Osteoblast (primary cell): ENCODE measurements at places on chromosomes 3 and 15.

- DNase-seq, result no peak
Measured at GRCh38 chr3:149630806-149631205, 27.0 kb downstream of the WWTR1 start.

GRCh38 chr3:159881828-159882309 is 106.8 kb upstream of the IL12A start:
- no peak for DNase-seq

DNA sequence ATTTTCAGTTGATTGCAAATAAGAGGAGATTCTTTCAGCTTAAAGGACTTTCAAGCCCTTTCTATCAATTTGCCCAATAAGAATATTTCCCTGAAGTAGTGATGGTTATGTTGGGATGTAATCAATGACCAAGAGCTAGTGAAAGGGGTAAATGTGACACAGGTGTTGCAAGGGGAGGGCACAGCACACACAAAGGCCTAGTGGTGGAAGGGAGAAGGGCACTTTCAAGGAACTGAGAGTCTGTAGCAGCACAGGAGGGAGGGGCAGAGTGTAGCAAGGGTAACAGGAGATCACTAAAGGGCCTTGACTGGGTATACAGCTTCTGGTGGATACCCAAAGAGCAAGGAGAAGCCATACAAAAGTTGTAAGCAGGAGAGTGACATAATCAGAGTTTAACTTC is 217.8 kb upstream of the ARHGEF26 start:
- DNase-seq, result no peak

DNA sequence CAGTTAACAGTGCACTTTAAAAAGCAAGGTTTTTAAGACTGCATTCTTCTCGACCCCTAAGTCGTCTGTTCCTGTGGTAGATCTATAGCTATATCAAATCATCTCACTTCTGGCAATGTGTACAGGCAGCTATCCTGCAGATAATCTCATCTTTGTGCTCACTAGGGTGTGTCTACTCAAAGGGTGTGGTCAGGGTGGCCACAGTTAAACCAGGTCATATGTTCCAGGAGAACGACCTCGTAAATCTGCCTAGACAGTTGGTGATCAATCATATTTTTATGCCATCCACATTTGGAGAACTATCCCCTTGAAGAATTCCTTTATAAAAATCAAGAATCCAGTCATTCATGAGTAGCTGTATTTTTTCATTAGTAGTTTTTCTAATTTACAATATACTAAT is 3.0 kb downstream of the VEPH1 start:
- no peak for DNase-seq

GRCh38 chr3:128379367-128380160 is 87.1 kb downstream of the DNAJB8 start:
- no peak for DNase-seq

GRCh38 chr15:70613271-70613670 is 150.1 kb downstream of the UACA start:
- DNase-seq, result no peak

- DNase-seq, result peak; percentile 13
Measured at GRCh38 chr3:13841141-13841540, 38.7 kb downstream of the WNT7A start.

GRCh38 chr3:55592572-55592971 is 105.5 kb upstream of the WNT5A start:
- no peak for DNase-seq

GRCh38 chr15:82944821-82945220 is 7.7 kb downstream of the HOMER2 start:
- peak; percentile 90 for DNase-seq

GRCh38 chr3:38558864-38559263 is 62.7 kb downstream of the EXOG start:
- no peak for DNase-seq

DNA sequence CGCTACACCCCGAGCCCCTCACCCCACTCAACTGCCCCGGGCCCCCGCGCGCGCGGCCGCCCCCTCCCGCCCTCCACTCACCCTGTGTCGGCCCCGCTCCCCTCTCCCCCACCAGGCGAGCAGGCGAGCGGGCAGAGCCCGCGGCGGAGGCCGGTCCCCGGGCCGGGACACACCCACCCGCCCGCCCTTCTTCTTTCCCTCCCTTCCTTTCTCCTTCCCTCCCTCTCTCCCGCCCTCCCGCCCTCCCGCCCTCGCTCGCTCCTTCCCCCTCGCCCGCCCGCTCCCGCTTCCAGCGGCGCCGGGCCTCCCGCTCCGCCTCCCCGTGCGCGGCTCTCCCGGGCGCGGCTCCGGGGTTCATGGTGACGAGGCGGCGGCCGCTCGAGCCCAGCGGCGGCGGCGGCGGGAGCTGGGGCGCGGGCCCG is at the start of gene CTDSPL:
TSS of gene CTDSPL (plus strand) at position 261 of the 422 bp plus-strand sequence. CDS start 320 bp downstream, outside the sequence.
- DNase-seq, result peak; percentile 95

DNA sequence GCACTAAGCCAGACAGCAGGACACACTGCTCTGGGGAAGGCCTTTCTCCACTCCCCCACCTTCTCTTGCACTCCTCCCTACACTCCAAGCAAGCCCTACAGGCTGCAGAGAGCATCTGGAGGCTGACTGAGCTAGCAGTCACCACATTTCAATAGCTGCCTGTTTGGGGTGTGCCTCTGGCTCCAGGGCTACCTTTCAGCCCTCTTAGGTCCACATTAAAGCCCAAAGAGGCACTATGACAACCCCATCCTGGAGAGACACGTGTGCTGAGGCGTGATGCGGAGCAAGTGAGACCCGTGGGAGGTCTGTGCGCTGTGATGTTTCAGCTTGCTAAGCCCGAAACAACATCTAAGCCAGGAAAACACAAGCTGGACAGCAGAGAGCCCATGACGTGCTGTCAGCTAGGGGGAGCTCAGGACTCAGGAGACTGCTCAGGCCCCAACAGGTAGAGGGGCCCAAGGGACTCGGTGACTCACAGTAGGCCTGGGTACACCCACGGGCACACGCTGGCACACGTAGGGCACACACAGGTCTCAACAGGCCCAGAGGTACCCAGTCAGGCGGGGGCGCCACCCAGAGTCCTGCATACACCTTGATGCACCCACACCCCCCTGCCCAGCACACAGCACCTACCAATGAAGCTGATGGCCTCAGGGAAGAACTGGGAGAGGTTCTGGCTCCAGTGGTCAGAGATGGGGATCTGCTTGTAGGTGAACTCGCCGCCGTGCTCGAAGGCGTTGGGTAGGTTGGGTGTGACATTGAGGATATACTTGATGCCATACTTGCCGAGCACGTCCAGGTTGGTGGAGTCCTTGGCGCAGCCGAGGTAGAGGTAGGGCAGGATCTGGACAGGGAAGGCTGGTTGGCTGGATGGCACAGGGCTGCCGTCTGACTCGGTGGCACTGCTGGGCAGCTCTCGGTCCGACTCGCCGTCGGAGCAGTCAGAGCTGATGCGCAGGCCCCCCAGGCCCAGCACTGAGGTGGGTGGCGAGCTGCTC is 2.8 kb downstream of the DUSP7 start:
- peak; percentile 93 for DNase-seq

DNA sequence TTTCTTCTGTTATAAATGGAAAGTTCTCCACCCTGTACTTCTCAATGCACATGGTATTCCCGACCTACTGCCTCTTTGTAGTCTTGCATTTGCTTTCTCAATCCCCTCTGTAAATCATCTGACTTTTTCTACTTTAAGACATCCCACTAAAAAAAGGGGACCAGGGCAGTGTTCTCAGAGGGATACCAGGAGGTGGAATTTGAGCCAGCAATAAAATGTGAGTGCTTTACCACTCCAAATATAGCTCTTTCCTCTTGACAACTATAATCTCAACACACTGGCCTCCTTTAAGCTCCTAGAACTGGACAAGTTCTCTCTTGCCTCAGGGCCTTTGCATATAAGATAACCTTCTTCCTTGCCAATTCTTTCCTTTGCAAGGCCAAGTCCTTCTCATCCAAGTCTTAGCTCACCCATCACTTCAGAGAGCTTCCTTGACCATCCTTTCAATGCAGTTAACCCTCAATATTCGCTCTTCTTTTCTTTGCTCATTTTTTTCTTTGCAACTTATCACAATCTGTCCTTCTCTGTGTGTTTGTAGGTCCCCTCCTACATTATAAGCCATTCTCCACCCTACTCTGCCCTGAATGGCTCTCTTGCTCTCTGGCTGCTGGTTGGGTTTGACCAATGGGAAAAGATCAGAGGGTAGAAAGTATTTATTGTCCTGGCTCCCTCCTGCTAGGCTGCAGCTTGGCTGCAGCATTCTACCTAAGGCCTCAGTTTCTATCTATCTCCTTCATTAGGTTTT is 93.4 kb downstream of the PRICKLE2 start:
- DNase-seq, result no peak

DNA sequence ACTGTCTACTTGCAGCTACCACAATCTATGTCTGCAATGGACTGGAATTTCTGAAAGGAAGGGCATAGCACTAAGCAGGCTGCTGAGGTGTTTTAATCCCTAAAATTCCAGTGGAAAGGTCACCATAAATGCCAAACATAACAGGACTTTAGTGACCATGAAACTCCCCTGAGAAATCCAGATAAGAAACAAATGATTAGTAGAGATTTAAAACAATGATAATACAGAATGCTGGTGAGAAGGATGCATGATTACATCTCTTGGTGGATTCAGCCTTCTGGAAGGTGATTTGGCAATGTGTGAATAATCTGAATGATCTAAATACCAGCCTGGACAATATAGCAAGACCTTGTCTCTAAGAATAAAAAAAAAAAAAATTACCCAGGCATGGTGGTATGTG is 475.0 kb upstream of the CBLB start:
- no peak for DNase-seq

- no peak for DNase-seq
Measured at GRCh38 chr3:117193390-117193789, 483.8 kb downstream of the TUSC7 start.

GRCh38 chr3:148021381-148021780 is 612.2 kb downstream of the ZIC1 start:
- no peak for DNase-seq

DNA sequence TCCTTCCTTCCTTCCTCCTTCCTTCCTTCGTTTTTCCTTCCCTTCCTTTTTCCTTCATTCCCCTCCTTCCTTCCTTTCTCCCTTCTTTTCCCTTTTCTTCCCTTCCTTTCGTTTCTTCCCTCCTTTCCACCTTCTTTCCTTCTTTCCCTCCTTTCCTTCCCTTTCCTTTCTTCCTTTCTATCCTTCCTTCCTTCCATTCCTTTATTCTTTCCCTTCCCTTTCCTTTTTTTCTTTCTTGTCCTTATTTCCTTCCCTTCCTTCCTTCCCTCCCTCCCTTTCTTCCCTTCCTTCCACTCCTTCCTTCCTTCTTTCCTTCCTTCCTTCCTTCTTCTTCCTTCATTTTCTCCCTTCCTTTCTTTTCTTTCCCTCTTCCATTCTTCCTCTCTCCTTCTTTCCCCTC is 394.6 kb downstream of the GABRB3 start:
- no peak for DNase-seq

GRCh38 chr3:145681181-145681580 is 479.8 kb downstream of the PLOD2 start:
- DNase-seq, result no peak

GRCh38 chr3:175456466-175456865 is 597.3 kb downstream of the NAALADL2 start:
- no peak for DNase-seq

- peak; percentile 13 for DNase-seq
Measured at GRCh38 chr3:15631426-15632211, 30.1 kb downstream of the BTD start.

DNA sequence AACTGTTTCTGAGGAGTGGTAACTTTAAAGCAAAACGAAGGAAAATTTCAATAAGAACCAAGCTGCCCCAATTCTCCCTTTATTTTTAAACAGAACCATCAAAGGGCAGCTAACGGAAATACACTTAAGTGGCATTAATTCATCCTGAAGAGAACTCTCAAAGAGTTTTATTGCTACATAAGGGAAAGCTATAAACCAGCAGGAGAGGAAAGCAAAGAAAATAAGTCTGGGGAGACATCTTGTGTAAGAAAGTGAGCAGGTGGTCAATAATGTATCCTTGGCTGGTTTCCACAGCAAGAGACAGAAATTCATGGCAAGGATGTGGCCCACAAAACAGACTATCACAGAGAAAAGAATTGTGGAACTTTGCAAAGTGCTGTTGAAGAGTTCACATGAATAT is 40.0 kb upstream of the CMSS1 start:
- no peak for DNase-seq

- DNase-seq, result no peak
Measured at GRCh38 chr3:165725296-165725695, 111.9 kb downstream of the BCHE start.

- DNase-seq, result no peak
Measured at GRCh38 chr3:81997390-81997789, 235.9 kb upstream of the GBE1 start.

GRCh38 chr15:54119051-54119450 is 140.8 kb downstream of the UNC13C start:
- DNase-seq, result no peak

DNA sequence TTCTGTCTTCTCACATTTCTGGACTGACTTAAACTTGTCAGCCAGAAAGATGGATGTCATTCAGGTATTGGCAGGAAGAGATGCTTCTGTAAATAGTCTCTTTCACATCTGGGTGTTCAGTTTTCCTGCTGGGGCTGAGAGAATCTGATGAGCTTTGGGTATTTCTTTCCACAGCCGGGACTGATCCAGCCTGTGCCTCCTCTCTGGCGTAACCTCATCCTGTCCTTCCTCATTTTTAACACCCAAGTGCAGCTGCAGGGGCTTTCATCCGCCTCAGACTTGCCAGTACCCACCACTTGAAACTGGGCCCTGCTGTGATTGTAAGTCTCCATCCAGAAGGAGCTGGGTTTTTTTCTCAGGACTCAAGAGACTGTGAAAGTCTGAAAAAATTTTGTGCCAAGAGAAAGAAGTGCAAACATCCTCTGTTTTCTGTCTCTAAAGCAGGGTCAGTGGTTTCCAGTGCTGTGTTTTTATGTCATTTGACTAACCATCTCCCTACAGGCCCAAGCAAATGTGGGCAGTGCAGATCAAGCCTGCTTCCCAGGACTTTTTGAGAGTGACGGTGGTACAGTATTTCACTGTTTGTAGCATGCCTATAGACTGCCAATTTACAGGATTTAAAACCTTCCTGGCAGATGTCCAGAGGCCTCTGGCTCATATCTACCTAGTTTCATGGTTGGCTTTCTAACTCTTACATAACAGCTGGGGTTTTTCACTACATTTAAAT is 342.7 kb downstream of the PTPRG start:
- DNase-seq, result peak; percentile 56

- peak; percentile 1 for DNase-seq
Measured at GRCh38 chr15:41304149-41304770, 28.1 kb downstream of the OIP5 start.
